ENCODE measurements at places on chromosomes 13 and 19.

- no peak for DNase-seq
Measured at GRCh38 chr19:5697890-5698634, 8.0 kb downstream of the RPL36 start.

DNA sequence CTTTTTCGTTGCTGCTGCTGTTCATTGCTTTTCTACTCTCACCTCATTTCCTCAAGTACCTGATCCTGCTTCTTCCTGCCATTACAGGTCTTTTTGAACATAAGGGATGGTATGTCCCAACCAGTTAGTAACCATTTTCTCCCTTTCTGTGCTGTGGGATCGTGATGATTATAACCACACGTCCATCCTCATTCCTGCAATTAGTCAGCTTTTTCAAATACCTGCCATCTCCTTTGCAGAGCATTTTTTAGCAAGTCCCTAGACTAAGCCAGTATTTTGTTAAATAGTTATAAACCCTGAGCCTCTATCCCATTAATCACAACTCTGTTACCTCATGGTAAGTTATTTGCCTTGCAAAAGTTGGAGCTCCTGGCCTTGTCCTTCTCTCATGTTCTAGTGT is 109.2 kb downstream of the FNDC3A start:
- DNase-seq: no peak

DNA sequence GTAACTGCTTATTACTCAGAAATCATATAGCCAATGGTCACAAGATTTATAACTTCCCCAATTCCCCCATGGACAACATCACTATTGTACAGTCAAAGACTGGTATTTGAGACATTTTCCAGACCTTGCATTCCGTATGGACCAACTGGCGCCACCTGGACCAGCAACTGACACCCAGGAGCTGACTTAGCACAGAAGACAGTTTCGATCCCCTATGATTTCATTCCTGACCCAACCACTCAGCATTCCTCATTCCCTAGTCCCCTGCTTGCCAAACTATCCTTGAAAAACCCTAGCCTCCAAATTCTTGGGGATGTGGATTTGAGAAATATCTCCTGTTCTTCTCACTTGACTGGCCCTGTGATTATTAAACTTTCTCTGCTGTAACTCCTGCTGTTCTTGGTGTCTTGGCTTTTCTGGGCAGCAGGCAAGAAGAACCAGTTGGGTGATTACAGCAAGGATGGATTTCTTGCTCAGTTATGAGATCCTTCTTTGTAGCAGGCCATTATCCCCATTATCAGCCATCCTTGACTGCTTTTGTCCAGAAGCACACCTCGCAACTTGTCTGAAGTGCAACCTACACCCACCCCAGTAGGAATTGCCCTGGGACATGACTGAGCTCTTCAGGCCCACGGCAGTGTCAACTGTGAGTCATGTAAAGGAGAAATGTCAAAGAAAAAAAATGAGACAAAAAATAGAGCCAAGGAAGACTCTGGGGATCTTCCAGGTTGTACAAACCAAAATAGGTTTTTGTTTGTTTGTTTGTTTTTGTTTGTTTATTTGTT is 13.7 kb upstream of the MAP3K10 start:
- no peak for DNase-seq

GRCh38 chr19:45960595-45961235 is 12.9 kb downstream of the NOVA2 start:
- DNase-seq: no peak

DNA sequence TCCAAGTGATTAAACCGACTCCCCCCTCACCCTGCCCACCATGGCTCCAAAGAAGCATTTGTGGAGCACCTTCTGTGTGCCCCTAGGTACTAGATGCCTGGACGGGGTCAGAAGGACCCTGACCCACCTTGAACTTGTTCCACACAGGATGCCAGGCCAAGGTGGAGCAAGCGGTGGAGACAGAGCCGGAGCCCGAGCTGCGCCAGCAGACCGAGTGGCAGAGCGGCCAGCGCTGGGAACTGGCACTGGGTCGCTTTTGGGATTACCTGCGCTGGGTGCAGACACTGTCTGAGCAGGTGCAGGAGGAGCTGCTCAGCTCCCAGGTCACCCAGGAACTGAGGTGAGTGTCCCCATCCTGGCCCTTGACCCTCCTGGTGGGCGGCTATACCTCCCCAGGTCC is 2.0 kb downstream of the APOE start:
- no peak for DNase-seq

DNA sequence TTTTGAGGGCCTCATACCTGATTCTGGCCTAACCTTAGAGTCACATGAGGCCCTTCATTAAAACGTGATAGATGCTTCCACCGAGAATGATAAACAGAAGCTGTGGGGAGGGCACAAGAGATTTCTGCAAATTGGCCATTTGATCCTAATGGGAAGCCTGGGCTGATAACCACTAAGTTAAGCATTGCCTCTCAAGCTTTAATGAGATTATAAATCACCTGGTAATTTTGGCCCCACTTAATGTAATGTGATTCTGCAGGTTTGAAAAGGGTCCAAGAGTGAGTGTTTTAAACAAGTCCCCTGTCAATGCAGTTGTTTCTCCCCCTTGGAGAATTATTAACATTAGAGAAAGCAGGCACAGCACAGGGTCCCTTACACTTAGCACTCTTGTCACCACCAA is 42.0 kb downstream of the ZNF486 start:
- no peak for DNase-seq

GRCh38 chr19:14350302-14350701 is 30.9 kb upstream of the ADGRE5 start:
- DNase-seq: no peak

- no peak for DNase-seq
Measured at GRCh38 chr19:14954071-14954655, 12.9 kb downstream of the OR7C2 start.

DNA sequence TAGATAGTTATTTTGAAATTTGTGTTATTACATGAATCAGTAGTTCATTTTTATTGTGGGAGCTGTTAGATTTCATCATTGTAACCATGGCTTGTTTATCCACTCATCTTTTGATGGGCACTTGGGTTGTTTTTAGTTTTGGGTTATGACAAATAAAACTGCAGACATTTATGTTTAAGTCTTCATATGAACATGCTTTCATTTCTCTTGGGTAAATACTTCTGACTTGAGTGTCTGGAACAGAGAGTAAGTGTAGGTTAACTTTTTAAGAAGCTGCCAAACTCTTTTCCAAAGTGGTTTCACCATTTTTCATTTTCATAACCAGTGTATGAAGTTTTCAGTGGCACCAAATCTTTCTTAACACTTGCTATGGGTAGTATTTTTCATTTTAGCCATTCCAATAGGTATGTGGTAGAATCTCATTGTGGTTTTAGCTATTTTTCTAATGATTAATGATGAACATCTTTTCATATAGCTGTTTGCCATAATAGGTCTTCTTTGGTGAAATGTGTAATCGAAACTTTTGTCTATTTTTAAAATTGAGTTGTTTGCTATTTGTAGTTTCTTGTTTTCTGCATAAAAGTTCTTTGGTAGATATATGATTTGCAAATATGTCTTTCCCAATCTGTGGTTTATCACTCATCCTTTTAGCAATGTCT is 17.9 kb downstream of the SLAIN1 start:
- DNase-seq: no peak

GRCh38 chr19:55443045-55443823 is at the start of gene SHISA7:
Gene SHISA7, minus strand, starts transcription at chr19:55443300. Its CDS starts 437 bp downstream, at chr19:55442863.
- no peak for DNase-seq

GRCh38 chr13:32175307-32175706 is 139.9 kb downstream of the ZAR1L start:
- no peak for DNase-seq

DNA sequence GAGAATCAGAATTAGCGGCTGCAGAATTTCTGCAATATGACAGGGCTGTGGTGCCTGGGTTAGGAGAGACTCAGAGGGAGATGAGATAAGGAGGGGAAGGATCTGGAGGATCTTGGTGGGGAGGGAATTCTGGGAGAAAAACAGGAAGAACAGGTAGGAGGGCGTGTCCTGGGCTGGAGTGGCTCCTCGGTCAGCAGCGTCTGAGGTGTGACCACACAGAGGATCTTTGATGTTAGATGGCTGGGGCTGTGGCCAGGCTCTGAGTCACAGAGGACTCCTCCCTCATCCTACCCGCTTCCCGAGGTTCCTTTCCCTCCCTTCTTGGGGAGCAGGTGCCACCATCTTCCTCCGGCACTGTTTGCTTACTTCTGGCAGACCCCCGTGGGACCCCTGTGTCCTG is 6.4 kb upstream of the KLK6 start:
- no peak for DNase-seq

- no peak for DNase-seq
Measured at GRCh38 chr13:99984461-99985240, 3.1 kb downstream of the ZIC2 start.

- no peak for DNase-seq
Measured at GRCh38 chr13:107441279-107441678, 774.1 kb downstream of the LIG4 start.

GRCh38 chr13:28564030-28564429 is 69.1 kb upstream of the FLT1 start:
- DNase-seq: no peak

GRCh38 chr13:114089751-114090400 is 42.5 kb downstream of the RASA3 start:
- no peak for DNase-seq

DNA sequence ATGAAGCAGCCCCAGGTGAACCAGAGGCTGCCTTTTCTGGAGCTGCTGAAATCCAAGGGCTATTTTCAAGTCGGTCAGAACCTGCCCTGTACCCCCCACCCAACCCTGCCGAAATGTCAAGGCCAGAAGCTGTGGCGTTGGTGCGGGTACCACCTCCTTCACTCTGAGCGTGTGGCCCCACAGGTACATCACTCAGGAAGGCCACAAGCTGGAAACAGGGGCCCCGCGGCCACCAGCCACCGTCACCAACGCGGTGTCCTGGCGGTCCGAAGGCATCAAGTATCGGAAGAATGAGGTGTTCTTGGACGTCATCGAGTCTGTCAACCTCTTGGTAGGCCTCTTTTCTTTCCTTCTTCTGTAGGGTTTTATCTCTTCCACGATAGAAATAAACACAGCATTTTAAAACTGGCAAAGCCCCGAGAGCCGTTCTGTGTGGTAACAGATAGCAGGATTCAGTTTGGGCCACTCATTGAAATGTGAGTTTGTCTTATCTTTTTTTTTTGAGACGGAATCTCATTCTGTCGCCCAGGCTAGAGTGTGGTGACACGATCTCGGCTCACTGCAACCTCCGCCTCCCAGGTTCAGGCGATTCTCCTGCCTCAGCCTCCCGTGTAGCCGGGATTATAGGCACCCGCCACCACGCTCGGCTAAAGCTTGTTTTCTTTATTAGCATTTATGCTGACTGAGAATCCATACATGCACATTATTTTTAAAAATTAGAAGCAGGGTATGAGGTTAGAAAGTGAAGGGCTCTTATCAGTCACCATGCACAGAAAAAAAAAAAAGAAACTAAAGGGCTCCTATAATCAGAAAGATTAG is 11.3 kb downstream of the AP1M1 start:
- no peak for DNase-seq

DNA sequence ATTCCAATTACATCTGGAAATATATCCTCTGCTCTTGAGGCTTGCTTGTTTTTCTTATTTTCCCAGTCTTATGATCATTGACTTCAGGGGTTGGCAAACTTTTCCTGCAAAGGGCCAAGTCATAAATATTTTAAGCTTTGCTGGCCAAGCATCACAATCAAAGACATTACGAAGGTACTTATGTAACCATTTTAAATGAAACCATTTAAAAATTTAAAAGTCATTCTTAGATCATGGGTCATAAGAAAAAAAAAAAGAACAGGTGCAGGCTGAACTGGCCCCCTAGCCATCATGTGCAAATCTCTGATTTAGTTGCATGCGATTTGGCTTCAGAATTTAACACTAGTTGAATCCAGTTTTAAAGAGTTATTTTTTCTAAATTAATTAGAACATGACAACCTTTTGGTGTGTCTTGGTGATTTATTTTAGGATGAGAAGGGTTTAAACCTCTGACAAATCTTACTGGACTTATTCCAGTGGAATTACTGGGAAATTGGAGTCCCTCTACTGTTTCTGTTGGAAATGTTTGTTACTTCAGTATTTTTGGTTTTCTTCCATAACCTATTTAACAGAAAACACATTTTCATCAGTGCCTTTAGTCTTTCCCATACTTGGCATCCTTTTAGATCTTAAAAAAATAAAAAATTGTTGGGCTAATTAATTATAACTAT is 148.1 kb downstream of the NHLRC3 start:
- no peak for DNase-seq

GRCh38 chr13:90640976-90641375 is 706.5 kb upstream of the MIR17HG start:
- DNase-seq: no peak

GRCh38 chr13:114211446-114212157 is 23.1 kb upstream of the CDC16 start:
- no peak for DNase-seq

GRCh38 chr19:55465460-55466240 is 1.1 kb upstream of the C19orf85 start:
- DNase-seq: no peak

DNA sequence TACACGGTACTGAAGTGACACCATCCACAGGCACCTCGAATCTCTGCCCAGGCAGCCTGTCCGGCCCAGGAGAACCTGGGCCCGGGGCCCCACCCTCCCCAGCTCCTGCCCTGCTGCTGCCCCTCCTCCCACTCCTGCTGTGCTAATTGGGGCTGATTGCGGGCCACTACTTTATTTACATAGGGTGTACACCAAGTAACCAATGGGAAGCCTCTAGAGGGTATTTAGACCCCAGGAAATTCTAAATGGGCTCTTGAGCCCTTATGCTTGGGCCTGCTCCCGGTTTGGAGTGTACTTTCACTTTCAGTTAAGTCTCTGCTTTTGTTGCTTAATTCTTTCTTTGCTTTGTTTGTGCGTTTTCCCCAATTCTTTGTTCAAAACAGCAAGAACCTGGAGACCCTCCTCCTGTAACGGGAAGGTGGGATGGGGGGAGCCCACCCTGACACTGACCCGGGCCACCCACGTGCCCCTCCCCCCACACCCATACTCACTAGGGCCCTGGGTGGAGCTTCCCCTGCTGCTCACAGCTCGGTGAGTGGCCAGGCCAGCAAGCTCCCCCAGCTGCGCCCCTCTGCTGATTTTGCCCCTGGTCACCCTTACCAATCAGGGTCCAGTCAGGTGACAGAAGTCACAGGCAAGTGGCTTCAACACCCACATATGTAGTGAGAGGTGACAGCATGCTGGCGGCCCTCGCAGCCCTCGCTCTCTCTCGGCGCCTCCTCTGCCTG is 9.4 kb downstream of the SCGB2B2 start:
- DNase-seq: no peak

GRCh38 chr19:49861541-49862378 is 5.6 kb downstream of the PNKP start:
- DNase-seq: no peak

DNA sequence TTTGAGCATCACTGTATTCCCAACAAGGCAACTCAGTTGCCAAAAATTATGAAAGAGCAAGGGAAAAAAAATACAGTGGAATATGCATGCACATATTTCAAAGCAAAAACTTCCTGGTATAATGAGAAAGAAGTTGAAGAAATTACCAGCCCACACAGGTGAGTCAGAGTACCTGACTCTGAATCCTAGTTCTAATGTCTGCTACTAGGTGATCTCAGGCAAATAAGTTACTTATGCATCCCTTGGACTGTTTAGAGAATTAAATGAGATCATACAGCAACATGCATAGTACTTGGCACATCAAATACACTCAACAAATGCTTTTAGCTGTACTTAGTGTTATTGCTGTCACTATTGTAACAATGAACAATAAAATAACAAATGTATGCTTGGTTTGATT is 144.9 kb downstream of the MIPEP start:
- no peak for DNase-seq

GRCh38 chr13:76968041-76968440 is 19.7 kb downstream of the ACOD1 start:
- no peak for DNase-seq
